ENCODE measurements at places on chromosomes 5 and 9.

GRCh38 chr9:25964239-25964638 lies 286.0 kb upstream of the TUSC1 start:
- DNase-seq = no peak

DNA sequence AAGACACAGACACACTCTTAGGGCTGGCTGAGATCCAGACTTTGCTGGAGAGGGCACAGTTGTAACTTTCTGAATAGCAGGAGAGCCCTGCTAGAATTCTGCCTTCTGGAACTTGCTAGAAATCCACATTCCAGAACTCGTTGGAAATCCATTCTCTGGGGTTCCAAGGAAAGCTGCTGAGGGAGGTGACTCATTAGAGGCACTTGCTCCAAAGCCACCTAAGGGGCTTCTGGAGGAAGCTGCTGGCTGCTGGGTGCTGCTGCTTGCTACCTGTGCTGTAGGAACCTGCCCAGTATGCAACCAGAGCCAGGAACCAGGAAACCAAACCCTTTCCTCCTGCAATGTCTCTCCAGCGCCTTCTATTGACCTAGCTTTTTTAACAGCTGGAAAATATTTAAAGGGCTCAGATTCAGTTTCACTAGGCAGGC lies 4.1 kb upstream of the TLE4 start:
- DNase-seq = no peak

GRCh38 chr5:6188976-6189375 lies 189.4 kb downstream of the MED10 start:
- DNase-seq = no peak

GRCh38 chr5:154712518-154713437 lies 42.4 kb upstream of the LARP1 start:
- DNase-seq = no peak

GRCh38 chr9:33414268-33414667 lies 11.9 kb upstream of the AQP7 start:
- DNase-seq = no peak

DNA sequence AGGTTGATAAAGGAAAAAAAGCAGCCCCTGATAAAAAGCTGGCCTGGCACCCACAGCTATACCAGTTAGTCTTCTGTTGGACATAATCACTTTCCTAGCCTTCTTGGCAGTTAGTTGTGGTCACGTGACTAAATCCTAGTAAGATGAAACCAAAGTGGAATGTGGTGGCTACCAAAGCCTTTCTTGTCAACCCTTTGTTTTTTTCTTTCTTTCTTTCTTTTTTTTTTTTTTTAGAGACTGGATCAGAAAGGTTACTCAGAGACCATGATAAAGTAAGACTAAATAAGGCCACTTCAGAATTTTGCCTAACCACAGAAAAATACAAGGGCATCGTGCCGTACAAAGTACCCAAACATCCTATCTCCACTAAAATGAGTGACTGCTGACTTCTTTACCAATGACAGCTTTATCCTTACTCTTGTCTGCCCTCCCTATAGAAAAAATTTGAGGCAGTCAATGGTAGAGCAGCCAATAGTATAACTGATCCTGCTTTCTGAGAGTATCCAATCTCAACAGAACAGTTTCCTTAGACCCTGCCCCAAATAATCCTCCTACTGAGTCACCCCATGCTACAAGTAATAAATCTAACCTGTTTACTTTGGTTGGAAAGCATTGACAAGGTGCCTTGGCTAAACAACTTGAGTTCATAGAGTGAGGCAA lies 14.2 kb upstream of the KIF27 start:
- DNase-seq = no peak

- DNase-seq = no peak
These were observed 3.4 kb upstream of the CLINT1 start for GRCh38 chr5:157862183-157862851.

DNA sequence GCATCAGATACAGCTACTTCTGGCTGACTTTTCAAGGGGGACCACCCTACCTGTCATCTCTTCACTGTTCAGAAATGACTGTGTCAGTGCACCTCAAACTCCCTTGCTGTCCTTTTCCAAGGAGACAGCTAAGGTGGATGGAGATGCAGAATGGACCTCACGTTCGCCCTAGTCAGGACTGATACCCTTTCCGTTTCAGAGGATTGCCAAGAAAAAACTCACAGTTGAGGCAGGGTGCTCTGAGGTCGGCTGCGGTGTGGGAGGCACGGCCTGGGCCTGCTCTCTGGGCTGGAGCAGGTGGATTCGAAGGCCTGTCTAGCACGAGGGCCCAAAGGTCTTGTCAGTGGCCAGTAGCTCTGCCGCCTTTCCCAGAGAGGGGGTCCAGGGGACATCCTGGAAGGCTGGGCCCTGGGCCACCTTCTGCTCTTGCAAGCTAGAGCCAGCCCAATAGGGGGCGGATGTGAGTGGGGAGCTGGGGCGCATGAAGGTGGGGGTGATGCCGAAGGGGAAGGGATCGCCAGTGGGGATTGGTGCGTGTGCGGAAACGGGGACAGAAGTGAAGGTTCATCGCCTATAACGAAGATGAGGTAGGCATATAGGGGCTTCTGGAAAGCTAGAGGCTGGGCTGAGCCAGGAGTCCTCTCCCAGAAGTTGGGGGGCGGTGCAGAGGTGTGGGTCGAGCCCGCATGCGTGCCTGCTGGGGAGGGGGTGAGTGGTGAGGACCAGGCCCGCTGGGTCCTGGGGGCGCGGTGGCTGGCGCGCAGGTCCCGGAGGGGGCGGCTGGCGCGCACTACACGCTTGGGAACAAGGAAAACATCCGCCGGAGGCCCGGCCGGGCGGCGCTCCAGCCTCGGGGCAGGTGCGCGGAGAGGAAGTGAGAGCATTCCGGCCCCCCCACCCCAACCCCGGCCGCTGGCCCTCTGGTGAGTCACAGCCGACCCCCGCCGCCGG lies 2.5 kb upstream of the MSMP start:
- peak; percentile 63 for DNase-seq

DNA sequence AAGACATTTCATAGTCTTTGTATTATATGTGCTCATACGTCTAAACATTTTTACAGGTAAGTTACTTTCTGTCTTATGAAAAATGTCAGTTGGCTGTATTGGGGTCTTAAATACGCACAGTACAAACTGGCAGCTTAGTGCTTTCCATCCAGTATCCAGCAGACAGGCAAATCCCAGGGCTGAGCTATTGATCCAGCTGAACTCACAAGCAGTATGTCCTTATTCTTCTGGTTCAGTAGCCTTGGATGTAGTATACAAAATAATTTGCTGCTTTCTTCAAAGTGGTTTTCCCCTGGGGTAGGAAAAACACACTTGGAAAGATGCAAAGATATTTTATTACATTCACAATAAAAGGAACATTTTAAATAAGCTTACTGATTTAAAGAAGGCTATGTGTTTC lies 617.2 kb downstream of the NR2F1-AS1 start:
- no peak for DNase-seq

GRCh38 chr5:156174225-156174624 lies 152.7 kb upstream of the SGCD start:
- DNase-seq = no peak

- no peak for DNase-seq
These were observed 42.5 kb upstream of the RXRA start for GRCh38 chr9:134283692-134284265.

DNA sequence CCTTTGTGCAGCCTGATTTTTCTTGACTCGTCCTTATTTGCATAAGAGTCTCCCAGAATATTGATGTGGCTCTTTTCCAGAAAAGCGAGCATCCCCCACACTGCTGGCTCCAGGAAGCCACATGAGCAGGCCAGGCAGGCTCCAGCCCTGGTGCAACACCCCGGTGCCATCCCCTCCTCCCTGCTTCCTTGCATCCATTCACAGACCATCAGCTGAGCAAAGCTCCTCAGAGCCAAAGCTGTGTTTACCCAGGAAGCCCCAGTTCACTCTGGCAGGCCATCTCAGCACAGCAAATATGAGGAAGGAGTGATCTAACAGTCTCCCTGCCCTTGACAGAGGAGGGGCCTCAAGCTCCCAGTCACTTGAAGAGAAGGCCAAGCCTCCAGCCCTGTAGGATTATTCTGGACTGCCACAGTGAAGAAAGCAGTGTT lies 34.4 kb downstream of the INSYN2B start:
- no peak for DNase-seq

- no peak for DNase-seq
These were observed 5.7 kb downstream of the GFM2 start for GRCh38 chr5:74761241-74761640.

DNA sequence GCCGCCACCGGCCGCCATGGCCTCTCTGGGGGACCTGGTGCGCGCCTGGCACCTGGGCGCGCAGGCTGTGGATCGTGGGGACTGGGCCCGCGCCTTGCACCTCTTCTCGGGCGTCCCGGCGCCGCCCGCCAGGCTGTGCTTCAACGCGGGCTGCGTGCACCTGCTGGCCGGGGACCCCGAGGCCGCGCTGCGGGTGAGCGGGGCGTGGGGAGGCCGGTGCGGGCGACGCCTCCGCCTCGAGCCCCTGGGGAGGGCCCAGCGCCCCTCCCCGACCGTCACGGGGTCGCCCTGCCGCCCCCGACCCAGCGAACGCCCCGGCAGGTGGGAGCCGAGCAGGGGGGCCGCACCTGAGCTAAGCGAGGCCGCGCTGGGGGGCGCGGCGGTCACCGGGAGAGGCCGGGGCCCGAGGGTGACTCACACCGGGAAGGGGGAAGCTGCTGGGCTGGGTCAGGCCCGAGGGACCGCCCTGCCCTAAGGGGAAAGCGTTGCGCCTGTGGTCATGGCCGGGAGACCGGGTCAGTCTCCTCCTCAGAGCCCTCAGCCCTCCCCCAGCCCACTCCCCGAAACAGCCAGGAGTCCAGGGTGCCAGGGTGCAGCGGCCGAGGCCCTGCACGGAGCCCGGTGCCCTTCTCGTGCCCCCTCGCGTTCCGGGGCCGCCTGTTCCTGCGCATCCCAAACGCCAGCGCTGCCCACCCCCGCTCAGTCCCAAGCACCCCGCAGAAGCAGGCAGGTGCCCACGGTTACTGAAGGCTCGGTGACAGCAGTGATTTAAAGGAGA lies 510 bp downstream of the NOXA1 start:
- no peak for DNase-seq

GRCh38 chr9:70406434-70406862 lies 8.0 kb downstream of the KLF9 start:
- DNase-seq = no peak

- no peak for DNase-seq
These were observed 49.0 kb upstream of the LMX1B start for GRCh38 chr9:126564716-126565115.

- DNase-seq = no peak
These were observed 40.4 kb downstream of the EXD3 start for GRCh38 chr9:137382444-137383080.

- no peak for DNase-seq
These were observed 26.5 kb downstream of the MRPS27 start for GRCh38 chr5:72293495-72294055.

DNA sequence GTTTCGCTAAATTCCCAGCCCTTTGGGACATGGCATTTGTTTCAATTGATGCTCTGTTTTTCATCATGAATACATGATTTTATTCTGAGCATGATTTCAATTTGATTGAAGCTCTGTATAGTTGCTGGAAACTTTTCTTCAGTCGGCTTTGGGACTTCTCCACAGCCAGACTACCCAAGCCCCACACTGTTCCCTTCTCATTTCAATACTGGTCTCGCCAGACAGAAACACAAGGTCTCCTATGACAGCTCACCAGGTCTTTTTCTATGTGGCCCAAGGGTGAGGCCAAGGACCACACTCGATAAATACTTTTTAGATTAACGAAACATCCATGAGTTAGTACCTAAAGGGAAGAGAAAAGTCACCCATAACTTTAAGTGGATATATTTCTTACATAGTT lies 132.2 kb downstream of the ARL15 start:
- DNase-seq = no peak

DNA sequence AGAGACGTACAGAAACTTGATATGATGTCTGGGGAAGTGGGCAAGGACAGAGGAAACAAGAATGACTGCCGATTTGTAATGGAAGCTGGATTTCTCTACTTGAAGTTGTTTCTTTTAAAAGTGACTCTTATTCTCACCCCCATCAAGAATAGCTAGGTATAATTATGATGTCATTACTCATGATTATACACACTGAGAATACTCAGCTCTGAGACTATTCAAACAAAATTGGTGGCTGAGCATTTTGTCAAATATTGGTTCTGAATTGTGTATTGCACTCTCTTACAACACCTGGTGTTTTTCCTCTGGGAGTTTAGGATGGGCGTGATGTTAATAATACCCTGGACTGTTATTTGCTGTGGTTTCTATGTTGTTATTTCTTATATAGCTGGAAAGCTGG lies 46.3 kb downstream of the MAST4 start:
- DNase-seq = no peak

- DNase-seq = no peak
These were observed 2.4 kb downstream of the WNK2 start for GRCh38 chr9:93186215-93186945.

DNA sequence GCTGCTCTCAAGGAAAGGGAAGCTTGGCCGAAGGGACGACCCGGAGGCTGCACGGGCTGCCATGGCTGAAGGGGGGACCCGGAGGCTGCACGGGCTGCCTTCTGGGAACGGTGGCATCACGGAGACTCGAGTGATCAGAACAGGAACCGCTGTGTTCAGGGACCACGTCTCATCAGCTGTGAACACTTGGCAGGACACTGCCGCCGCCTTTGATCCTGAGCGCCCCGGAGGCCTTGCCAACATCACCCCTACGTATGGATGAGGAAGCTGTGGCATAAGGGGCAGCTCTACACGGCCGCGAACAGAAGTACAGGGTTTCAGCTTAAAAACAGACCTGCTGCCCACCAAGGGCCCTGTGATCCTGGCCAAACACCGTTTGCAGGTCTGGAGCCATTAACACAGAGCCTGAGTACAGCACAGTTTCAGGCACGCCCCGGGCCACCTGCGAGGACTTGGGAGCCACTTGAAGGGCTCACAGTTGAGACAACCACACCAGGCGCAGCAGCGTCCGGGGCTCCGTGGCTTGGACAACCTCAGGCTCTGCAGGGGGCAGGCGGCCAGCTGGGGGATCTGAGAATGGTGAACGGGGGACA lies 23.9 kb upstream of the TERT start:
- DNase-seq = no peak

DNA sequence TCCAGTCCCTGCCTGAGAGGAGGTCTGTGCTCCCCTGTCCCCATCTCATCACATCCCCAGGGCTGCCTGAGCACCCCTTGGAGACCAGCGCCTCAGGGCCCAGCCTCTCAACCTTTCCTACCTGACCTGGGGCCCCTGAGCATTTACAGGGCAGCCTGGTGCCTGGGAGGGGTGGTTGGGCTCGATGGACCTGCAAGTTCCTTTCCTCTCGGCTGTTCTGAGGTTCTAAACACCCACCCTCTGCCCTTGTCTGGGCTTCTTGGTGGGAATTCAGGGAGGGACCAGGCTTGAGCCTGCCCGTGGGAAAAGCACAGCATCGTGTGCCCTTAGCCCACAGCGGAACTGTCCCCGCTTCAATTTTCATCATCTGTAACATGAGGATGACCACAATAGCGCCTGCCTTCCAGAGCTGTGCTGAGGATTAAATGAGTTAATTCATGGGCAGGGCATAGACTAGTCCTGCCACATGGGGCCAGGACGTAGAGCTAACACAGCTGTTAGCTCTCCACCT lies 91.0 kb upstream of the SH3PXD2B start:
- no peak for DNase-seq

DNA sequence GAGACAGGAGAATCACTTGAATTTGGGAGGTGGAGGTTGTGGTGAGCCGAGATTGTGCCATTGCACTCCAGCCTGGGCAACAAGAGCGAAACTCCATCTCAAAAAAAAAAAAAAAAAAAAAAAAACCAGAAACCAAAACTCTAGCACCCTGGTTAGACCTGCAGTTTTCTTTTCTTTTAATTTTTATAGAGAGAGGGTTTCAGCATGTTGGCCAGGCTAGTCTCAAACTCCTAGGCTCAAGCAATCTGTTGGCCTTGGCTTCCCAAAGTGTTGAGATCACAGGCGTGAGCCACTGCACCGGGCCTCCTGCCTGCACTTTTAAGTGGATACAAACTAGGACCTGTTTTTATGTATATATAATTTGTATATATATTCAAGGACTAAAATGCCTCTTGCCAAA lies 12.9 kb upstream of the MTMR12 start:
- DNase-seq = no peak

All from T-cell (primary cell).